ENCODE measurements at places on chromosomes 5 and 9.
A peak's percentile ranks its signal among the peaks of the same experiment; 100 is the strongest.

DNA sequence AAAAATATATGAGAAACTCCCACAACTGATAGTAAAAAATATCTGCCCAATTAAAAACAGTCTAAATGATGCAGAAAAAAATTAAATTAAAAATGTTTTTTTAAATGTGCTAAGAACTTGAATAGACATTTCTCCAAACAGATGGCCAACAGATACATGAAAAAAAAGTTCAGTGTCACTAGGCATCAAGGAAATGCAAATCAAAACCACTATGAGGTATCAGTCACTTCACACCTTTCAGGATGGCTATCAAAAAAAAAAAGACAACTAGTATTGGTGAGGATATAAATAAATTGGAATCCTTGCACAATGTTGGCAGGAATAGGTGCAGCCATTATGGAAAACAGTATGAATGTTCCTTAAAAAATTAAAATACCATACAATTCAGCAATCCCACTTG, 16.6 kb downstream of the ZNF131 start:
- no peak for DNase-seq

GRCh38 chr9:94167376-94167890, 83.2 kb downstream of the PTPDC1 start:
- DNase-seq, result no peak

GRCh38 chr5:80745490-80745889, 90.7 kb upstream of the DHFR start:
- peak; percentile 37 for DNase-seq

DNA sequence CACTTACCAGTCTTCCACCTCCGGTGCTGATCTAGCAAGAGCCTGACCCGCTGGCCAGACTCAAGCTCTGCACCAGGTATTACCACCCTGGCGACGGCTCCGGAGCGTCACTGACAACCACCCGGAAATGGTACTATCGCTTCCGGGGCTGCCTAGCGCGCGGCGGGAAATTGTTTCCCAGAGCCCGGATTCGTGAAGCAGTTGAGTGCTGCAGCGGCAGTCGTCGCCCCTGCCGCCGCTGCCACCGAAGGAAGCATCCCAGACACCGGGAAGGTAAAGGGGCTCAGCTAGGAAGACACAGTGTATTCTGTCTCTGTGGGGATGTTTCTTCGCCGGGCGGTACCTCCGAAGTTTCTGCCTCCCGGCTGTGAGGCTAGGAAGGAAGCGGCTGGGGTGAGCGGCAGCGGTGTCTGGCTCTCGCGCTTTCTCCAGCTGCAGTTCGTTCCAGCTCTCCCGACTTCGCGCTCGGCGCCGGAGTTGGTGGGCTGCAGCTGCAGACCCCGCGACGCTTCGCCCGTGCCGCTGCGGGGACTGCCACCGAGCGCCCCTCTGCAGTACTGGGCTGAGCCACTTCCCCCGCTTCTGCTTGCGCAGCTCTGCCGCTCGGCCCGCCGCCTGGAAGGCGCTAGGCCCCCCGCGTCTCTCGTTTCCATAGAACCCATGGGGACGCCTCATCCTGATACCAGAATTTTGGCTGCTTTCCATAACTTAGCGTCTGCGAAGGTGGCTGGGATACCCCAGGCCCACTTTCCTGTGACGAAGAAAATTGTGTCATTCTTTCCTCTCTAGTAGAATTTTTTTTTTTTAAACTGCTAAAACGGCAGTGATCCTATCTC, at the start of the genes KIAA0825 and SLF1:
TSS of gene KIAA0825 (minus strand) at position 112 of the 836 bp plus-strand sequence. CDS start 81,478 bp downstream, outside the sequence.
TSS of gene SLF1 (plus strand) at position 177 of the 836 bp plus-strand sequence. CDS start 10,142 bp downstream, outside the sequence.
- DNase-seq, result peak; percentile 92

- DNase-seq, result no peak
Observed at GRCh38 chr5:172568308-172568910, 72.7 kb upstream of the NEURL1B start.

DNA sequence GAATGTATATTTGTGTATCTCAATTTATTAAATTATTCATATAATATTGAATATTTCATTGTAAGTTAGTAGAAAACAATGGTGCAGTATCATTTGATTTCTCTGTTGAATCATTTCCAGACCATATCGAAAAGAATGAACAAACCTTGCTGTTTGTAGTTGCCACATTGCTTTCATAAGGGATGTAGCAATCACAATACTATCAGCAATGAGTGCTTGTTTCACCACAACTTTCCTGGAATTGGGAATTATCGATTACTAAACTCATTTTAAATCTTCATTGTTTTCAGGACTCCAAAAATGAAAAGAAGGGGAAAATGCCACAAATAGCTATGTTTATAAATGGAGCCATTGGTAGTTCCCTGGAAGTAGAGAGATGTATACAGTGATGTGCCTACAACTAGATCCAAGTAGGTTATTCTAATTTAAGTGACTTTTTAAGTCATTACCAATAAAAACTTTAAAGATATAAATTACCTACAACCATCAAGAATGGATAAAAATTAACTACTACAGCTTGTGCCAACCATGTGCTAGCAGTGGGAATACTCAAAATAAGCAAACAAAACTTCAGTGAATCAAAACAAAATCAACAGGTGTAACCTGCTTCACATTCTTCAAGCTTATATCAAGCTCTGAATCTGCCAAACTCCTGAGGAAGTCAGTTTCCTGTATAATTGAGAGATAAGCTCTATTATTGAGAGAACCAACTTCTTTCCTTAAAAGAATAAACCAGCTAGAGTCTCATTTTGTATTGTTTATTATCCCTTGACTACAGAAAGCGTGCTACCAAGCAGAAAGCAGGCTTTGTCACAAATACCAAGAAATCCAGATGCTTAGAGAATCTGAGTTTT, 358.6 kb downstream of the ADGRV1 start:
- no peak for DNase-seq

- DNase-seq, result no peak
Observed at GRCh38 chr5:118776755-118777154, 211.6 kb downstream of the DTWD2 start.

GRCh38 chr5:89922161-89922560, 487.4 kb downstream of the CETN3 start:
- DNase-seq, result no peak

- no peak for DNase-seq
Observed at GRCh38 chr5:178671602-178672144, 44.8 kb upstream of the CLK4 start.

DNA sequence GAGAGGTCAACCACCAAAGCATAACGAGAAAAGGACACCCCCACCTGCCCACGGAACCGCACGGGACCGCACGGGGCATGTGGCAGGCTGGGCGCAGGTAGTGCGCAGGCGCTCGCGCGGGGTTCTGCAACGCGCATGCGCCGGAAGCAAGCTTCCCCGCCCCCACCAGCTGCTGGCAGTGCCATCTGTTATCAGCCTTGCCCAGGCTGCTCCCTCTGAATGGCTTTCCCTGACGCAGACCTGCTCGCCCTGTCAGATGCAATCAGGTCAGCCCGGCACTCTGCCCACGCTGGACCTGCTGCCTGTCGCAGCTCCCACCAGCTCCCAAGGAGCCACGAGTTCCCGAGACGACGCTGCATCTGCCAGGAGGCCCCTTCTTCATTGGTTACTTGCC, 22.8 kb downstream of the PTCH1 start:
- no peak for DNase-seq

DNA sequence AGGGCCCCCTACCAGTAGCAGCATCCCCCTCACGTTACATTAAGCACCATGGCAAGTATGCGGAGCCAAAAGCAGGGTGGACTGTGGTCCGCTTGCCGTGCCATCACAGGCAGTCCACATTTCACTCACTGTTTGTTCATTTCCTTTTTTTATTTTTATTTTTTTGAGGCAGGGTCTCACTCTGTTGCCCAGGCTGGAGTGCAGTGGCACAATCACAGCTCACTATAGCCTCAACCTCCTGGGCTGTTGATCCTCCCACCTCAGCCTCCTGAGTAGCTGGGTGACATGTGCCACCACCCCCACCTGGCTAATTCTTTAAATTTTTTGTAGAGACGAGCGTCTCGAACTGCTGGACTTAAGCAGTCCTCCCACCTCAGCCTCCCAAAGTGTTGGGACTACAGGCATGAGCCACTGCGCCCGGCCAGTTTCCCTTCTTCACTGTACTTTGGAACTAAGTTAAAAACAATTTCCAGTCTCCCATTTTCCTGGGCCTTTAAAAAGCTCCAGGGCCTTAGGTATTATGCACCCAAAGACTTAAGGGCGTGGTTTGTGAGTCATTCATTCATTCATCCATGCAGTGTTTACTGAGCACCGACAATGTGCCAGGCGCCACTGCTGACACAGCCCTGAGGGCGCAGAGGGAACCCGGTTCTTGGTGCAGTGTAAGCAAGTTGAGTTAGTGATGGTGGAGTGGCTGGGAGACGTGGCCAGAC, 19.9 kb downstream of the PRRX2 start:
- DNase-seq, result peak; percentile 35

GRCh38 chr5:58459146-58460001, 512 bp downstream of the PLK2 start:
- DNase-seq, result peak; percentile 64

DNA sequence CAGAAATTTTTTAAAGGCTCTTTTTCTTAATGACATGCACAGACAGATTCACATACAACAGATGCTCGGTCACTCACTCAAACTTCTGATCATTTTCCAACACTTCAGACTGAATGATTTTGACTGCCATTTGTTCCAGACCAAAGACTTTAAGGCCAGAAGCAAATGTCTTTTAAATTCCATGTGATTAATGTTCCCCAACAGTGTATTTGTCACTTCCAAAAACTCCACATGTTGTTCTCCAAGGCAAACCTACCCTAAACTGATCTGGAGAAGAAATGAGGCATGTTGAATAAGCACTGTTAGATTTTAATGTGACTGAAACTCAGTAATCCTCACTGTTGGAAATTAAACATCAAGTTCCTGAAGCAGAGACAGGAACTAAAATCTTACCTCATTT, 366.7 kb downstream of the GABRG2 start:
- no peak for DNase-seq

GRCh38 chr9:138022756-138023393, 145.3 kb downstream of the CACNA1B start:
- DNase-seq, result no peak

DNA sequence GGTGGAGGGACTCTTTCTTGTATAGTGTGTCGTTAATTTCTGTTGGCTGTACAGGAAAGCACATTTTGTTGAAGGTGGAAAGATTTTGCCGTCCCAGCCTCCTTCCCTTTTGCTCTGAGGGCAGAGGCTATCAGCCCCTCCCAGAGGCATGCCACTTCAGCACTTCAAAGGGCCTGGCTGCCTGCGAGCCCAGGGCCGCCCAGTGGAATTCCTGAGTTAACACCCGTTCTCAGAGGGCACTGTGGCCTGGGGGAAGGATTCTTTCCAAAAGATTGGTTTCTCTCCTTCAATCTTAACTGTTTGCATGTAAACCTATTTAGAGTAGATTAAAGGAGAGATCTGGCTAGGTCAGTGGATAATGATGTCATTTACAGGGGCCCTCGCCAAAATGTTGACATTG, 238.6 kb downstream of the FANCC start:
- DNase-seq, result no peak

DNA sequence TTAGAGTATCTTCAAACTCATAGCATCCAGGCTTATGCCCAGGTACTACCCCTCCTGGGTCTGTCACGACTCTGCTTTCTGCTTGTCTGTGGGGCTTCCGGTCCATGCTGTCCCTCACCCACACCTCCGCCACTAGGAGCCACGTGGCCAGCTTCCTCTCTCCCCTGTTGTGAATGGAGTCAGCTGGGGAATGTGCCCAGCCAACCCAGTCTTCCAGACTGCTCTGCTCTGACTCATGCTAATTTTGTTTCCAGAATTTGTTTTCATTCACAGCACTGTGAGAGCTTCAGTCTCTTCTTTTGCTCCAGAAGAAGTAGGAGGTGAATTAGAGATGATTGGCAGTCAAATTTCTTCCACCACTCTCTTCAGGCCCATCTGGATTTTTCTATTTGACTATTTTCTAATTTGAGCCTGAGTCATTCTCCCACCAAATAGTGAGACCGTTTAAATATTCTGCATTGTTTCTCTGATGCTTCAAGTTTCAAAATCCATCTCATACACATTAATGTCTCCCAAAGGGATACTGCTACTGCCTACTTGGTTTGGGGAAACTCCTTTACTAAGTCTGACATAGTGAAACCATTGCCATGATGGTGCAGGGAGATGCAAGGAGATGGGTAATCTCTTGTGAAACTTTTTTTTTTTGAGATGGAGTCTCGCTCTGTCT, 424.1 kb upstream of the KIF2A start:
- DNase-seq, result no peak

DNA sequence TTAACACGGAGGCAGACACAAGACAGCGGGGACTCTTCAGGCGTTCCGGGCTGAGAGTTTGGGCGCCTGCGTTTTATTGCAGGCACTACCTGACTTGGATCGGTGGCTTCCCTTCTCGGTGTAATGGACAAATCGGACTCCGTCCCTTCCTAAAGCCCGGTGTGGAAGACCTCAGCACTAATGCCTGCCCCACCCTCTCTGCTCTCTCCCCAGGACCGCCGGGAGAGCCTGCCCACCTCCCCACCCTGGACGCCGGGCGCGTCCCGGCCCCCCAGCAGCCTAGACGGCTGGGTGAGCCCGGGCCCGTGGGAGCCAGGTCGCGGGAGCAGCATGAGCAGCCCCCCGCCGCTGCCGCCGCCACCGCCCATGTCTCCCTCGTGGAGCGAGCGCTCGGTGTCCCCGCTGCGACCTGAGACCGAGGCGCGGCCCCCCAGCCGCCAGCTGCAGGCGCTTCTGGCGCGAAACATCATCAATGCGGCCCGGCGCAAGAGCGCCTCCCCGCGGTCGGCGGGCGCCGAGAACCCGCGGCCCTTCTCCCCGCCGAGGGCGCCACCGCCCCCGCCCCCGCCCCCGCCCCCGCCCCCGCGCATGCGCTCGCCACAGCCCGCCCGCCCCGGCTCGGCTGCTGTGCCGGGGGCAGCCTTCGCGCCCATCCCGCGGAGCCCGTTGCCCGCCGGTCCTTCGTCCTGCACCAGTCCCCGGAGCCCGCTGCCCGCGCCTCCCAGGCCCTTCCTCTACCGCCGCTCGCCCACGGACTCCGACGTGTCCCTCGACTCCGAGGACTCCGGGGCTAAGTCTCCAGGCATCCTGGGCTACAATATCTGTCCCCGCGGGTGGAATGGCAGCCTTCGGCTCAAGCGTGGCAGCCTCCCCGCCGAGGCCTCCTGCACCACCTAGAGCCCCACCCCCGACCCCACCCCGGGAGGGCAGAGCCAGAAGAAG, 4.6 kb upstream of the MYOZ3 start:
- peak; percentile 57 for DNase-seq

DNA sequence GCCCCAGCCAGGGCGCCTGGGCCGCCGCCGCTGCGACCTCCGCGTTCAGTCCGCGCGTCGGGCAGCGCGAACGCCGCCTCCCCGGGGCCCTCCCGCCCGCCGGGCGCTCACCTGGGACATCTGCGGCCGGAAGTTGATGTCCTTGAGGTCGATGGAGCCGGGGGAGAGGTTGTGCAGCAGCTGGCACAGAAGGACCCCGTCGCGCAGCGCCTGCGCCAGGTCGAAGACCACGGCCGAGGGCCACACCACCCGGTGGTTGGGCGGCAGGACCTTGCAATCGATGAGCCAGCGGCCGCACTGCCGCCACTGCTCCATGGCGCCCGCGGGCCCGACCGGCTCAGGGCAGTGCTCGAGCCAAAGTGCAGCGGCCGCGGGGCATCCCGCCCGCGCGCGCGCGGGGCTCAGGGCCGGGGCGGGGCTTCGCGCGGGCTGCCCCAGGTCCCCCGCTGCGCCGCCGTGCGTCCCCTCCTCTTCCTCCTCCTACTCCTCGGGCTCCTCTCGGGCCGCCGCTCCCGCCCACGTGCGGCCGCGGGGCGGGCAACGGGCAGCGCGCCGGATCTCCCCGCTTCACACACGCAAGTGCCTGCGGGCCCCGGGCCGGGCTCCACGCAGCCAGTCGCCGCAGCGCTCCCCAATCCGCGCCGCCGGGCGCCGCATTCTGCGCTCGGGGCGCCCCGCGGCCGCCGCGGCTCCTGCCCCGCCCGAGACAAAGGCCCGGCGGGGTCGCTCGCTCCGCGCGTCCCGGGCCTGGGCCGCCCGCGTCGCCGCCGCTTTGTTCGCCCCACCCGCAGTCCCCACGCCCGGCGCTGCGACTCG, at the start of gene VAV2:
TSS of gene VAV2 (minus strand) at position 361 of the 816 bp plus-strand sequence. CDS start at position 315, 46 bp downstream.
- peak; percentile 62 for DNase-seq

- DNase-seq, result peak; percentile 69
Observed at GRCh38 chr5:55903121-55903701, 52.1 kb downstream of the IL31RA start.
